ENCODE measurements at places on chromosomes 3 and 15.

DNA sequence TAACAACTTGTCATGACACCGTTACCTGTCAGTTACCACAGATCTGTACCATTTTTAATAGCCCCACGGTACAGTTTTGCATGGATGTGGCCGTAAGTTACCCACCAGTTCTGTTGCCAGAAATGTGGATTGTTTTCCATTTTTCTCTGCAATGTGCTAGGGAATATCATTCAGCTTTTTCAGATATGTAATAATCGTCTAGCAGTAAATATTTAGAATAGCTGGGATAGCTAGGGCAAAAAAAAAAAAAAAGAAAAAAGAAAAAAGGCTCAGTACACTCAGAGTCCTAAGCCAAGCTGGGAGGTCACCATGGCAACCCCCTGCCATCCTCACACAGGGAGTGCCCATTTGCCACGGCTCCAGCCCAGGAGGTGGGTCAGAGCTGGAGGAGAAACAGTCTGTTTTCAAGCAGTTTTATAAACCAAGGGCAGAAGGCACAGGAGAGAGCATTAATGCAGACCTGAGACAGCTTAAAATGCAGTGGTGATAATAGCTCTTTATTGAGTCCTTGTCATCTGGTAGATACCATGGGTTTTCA, 25.2 kb downstream of the PAQR5 start:
- ATAC-seq, result peak; percentile 80

DNA sequence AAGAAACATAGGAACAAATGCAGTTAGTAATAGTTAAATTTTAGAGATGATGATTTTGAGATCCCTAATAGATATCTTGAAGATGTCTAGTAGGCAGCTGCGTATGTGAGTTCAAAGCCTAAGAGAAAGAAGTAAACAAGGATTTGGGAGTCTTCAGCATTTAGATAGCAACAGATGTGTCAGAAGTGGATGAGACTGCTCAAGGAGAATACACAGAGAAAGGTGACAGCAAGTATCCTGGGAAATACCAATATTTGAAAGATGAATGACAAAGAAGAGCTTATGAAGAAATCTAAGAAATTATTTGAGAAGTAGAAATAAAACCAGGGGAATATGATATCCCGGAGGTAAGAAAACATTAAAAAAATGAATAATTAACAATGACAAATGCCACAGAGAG, 130.9 kb downstream of the PCCB start:
- peak; percentile 32 for ATAC-seq

- ATAC-seq, result no peak
These were observed 29.4 kb downstream of the EEFSEC start for GRCh38 chr3:128182656-128183055.

DNA sequence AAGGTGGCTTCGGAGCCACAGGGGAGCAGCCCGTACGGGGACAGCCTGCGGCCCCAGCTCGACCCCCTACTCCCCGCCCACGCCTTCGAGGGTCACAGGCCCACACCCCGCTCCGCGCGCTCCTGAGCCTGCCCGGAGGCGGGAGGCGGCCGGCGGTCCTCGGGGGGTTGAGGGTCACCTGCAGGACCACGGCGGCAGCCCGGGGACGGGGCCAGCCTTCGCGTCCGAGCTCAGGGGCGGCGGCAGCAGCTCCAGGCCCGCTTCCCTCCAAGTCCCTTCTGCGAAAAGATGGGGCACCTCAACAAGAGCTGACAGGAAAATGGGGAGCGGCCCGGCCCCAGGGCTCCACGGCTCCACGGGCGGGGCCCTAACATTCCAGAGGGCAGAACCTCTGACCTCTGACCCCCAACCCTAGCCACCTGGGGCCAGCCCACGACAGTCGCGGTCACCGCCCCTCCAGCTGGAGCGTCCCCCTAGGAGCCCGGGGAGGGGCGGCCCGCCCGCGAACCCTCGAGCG, 428 bp downstream of the LYSMD4 start:
- ATAC-seq, result peak; percentile 13

GRCh38 chr3:48042071-48042760, 26.0 kb upstream of the MAP4 start:
- no peak for ATAC-seq

- no peak for ATAC-seq
These were observed 74.5 kb downstream of the NR1D2 start for GRCh38 chr3:24019585-24019984.

DNA sequence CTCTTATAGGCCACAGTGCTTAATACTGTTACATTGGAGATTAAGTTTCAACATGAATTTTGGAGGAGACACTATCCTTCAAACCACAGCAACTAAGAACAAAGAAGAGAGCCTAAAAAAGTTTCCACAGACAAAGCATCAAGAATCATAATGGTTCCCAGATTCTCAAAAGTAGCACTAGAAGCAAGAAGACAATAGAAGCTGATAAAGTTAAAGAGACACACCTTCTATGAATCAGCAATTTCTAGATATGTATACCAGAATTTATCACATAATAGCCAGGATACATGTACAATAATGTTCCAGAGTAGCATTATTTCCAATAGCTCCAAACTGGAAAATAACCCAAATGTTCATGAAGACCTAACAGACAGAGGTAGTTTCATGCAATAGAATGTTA, 12.2 kb downstream of the NKIRAS1 start:
- no peak for ATAC-seq

DNA sequence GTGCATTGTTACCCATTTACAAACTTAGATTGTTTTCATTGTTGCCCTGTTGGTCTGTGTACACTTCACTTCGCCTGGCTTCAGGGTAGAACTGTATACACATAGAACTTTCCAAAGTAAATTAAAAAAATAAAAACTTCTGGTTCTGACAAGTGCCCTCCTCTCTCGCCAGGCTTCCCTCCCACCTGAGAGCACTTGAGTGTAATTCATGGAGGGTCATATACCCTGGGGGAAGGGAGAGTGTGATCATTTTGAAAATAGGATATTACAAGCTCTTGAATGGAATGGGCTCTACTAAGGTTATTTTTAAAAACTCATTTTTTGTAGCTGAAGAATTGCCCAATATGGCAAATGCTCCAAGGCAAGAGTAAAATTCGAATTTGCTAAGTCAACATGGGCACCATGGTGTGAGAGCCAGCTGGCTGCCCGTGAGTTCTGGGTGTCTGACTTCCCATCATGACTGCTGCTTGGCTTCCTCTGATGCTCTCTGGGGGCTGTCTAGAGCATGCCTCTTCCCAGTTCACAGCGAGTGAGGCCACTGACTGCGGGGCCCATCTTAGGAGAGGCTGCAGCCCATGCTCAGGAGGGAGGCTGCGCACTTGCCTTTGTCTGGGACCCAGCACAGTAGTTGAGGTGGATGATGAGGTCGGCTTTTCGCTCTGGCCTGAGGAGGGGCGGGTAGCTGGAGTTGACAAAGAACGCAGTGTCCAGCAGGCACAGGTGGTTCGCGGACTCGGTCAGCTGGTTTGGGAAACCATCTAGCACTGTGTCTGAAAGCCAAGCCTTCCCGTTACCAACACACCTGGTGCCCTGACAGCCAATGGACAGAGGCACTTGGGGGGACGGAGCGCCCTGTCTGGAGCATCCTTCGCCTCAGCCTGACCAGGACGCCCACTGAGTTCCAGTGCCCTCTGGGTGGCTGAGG, 13.1 kb upstream of the EHD4 start:
- no peak for ATAC-seq

GRCh38 chr3:171249245-171249644, 211.0 kb downstream of the TNIK start:
- peak; percentile 76 for ATAC-seq

DNA sequence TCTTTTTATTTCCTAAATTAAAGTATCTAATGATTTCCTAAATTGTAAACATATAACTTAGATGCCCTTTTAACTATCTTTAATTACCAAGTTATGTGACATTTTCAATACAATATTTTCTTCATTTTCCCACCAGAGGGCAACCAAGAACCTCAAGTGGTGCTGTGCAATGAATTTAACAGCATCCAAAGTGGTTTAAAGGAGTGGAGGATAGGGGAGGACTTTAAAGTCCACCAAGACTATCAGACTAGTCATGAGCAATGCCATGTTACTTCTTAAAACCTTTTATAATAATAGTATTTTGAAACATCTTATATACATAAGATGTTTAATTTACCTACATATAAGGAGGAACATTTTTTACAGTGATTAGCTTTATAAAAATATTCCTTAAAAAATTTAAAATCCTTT, 74.4 kb downstream of the DLG1 start:
- ATAC-seq, result peak; percentile 80

DNA sequence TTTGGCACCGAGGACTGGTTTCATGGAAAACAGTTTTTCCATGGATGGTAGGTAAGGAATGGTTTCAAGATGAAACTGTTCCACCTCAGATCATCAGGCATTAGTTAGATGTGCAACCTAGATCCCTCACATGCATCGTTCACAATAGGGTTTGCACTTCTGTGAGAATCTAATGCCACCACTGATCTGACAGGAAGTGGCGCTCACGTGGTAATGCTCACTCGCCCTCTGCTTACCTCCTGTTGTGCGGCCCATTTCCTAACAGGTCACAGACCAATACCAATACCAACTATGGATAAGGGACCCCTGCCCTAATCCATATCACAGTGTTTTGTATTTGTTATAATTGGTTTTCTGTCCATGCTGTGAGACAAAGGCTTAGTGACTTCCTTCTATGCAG, 58.9 kb downstream of the SLMAP start:
- no peak for ATAC-seq

DNA sequence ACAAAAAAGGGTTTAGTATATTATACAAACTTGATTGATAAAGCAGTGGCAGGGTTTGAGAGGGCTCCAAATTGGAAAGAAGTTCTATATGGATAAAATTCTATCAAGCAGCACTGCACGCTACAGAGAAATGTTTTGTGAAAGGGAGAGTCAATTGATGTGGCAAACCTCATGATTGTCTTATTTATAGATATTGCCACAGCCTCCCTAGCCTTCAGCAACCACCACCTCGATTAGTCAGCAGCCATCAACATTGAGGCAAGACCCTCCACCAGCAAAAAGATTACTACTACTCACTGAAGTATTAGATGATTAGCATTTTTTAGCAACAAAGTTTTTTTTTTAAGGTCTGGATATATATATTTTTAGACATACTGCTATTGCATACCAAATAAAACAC, 296.7 kb downstream of the CHST2 start:
- ATAC-seq, result no peak

- ATAC-seq, result no peak
These were observed 45.8 kb downstream of the PXYLP1 start for GRCh38 chr3:141277451-141277850.

DNA sequence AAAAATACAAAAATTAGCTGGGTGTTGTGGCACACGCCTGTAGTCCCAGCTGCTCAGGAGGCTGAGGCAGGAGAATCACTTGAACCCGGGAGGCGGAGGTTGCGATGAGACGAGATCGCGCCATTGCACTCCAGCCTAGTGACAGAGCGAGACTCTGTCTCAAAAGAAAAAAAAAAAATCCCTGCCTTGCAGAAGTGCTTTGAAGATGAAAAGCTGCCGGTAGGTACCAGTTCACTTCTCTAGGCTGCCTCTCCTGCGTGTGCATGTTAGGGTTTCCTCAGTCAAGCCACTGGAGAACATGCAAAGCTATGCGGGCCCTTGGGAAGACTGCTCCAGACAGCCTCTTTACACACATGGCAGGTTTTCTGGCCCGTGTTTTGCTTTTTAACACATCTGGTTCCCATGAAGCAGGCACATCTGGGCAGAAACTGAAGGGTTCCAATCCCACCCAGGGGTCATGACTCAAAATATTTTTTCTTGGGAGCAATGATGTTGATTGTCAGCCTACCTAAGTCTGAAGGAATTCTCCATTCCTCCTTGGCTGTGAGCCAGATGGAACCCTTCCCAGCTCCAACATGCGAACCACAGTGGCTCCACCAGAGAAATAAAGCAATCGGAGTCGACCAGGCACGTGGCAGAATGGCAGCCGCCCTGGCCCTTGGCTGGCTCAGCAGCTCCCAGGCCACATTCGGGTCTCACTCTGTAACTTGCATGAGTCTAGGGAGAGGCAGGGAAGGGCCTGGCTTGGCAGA, 29.6 kb downstream of the MGLL start:
- ATAC-seq, result peak; percentile 63

DNA sequence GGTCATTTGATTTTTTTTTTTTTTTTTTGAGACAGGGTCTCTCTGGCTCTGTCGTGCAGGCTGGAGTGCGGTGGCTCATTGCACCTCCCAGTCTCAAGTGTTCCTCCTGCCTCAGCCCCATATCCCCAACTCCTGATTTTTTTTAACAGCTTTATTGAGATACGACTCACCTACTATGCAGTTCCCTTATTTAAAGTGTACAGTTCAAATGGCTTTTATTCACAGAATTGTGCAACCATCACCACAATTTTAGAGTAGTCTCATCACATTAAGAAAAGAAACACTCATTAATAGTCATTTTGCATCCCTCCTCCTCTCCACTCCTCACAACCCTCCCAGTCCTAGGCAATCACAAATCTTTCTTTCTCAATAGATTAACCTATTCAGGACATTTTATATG, 1.9 kb upstream of the TRA2B start:
- no peak for ATAC-seq

Data from SK-N-SH treated with all-trans-retinoic acid at 6 μM for 48 hours (cell line).